ENCODE measurements at places on chromosomes 6 and 20.

GRCh38 chr20:5001174-5002076, at the start of gene SLC23A2:
Gene SLC23A2 (minus strand): TSS chr20:5001510. CDS start chr20:4932562, 68,948 bp downstream.
- no peak for DNase-seq

- DNase-seq, result no peak
Observed at GRCh38 chr20:59027741-59028320, 4.3 kb downstream of the ATP5F1E start.

DNA sequence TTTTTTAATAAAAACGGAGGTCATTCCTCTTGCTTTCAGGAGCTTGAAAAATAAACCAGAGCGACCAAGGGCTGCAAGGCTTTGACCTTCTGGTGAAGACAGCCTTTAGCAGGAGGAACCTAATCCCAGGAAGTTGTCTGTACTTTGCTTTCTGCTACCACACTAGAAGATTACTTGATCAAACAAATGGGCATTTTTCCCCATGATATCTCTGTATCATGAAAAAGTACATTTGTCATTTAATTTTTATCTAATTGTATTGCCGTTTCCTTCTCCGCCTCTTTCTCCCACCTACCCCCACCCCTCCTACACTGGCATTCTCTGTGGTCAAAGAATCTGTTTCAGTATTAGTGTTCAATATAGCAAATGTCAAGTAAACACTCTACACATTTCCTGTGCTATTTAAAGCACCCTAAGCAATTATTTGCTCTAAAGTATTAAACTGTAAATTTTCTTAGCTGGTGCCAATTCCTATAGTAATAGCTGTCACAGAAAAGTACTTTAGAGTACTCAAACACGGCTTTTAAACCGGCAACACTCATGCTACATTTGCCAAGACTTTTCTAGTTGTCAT, 29.7 kb downstream of the ATXN1 start:
- no peak for DNase-seq

DNA sequence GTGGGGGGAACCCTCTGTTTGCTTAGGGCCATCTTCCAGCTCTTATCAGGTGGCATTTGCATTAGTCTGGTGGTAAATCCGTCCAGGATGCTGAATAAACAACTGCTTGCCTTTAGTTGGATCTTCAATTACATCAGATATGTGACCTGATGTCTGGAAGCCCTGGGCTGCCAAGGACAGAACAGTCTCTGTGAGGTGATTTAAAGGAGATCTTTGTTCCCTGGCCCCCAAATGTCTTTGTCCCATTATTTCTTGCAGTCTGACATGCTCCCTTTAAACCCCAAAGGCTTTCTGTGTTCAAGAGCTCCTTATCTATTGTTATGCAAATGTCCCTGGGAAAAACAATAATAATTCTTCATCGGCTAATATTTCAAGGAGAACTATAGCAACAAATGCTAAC, 84.6 kb upstream of the SPTLC3 start:
- no peak for DNase-seq

DNA sequence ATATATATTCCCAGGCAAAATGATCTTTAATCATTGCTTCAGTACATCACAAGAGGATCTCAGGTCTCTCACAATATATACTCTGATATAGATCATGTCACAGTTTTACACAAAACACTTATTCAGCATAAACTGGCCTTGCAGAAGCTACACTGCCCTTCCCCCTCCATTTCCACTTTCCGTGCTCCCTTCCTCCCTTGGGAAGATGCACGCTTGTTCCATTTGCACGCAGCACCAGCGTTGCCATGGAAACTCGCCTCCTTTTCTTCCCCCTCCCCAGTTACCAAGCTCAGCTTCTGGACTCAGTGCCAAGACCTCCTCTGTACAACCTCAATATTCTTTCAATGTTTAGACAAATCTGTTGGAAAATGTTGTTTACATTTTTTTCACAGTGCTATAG, 154.6 kb downstream of the RFPL4B start:
- no peak for DNase-seq

DNA sequence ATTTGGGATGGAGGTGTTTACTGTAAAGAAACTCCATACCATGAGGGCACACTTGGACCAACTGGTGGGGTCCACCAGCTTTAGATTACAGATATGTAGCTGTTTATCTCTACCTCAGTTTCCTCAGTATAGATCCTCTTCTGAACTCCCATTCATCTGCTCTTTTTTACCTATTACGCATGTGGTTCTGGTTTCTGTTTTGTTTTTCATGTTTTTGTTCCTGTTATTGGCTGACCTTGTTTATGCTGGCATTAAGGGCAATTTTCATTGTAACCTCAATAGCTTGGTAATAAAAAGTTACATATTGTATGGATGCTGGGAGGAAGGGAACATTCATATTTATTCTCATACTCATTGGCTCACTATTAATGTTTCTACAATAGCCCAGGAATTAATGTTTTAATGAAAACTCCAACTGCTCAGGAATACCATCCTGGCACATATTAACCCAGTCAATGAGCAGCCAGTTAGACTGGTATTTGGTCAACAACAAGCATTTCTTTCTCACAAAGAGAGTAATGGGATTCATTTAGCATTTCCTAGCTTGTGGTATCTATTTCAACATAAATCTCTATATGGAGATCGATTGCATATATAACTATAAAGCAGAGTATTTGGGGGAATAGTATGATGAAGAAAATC, 83.8 kb upstream of the FAM184A start:
- no peak for DNase-seq

GRCh38 chr6:165852676-165853075, 189.6 kb upstream of the PDE10A start:
- DNase-seq, result no peak

- no peak for DNase-seq
Observed at GRCh38 chr6:68679399-68679798, 44.3 kb downstream of the ADGRB3 start.

DNA sequence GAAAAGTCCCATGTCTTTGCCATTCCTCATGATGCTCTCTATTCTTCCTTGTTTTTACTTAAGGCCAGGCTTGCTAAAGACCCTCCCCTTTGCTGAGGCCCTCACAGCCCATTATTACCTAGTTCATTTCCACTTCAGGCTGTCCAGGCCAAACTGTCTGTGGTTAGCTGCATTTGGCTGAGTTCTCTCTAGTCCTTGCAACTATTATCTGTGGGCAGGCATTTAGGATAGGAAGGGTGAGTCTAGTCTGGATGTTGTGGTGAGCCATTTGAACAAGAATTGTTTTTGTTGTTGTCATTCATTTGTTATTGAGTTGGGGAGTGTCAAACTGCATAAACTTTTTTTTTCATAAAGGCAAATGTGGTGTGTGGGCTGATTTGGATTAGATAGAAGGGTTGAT, 182.4 kb downstream of the CD109 start:
- DNase-seq, result no peak

DNA sequence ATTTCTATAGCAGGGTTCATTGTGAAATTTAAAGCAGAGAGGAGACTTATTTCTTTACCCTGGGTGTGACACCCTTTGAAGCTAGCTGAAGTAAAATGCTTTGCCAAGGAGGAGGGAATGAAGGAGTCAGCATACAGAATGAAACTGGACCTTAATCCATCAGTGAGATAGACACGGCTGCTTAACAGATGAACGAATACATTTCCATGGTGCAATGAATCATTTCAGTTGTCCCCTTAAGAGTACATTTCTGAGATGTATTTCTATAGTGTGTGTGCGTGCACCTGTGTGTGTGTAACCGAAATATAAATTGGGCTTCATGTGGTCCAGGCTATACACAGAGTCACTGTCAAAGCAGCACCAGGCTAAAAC, 73.8 kb upstream of the CD93 start:
- no peak for DNase-seq

GRCh38 chr20:24504331-24505285, 35.2 kb downstream of the SYNDIG1 start:
- DNase-seq, result no peak

DNA sequence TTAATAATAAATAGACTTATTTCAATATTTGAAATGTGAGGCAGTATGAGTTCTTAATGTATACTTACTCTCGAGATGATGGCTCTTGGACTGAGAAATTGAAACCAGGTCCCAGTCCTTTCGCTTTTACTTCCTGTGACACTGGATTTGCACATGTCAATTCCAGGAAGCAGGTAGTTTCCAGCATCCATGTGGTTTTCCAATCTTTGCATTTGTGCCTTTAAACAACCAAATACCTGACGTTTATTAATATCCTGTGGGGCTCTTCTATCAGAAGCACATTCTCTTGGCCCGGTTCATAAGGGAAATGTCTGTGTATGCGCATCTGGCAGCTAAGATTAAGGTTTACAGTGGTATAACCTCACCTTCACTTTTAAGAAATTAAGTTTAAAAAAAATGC, 13.1 kb downstream of the UTRN start:
- DNase-seq, result no peak

- DNase-seq, result no peak
Observed at GRCh38 chr6:122649701-122650100, 39.5 kb downstream of the PKIB start.

DNA sequence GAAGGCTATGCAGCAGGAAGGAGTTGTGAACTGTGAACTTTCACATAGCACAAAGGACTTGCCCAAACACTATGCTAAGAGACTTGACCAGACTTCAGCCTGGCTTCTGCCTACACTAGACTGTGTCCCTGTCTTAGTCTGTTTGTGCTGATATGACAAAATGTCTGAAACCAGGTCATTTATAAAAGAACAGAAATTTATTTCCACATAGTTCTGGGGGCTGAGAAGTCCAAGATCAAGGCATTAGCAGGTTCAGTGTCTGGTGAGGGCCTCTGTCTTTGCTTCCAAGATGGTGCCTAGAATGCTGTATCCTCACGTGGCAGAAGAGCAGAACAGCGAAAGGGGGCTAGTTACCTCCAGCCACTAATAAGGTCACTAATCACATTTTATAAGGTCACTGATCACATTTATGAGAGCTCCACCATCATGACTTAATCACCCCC, 16.0 kb upstream of the MCM3 start:
- no peak for DNase-seq

Data from NCI-H2107 (cell line).